ENCODE measurements at places on chromosomes 1 and 21. TPM values are rescaled to one million over a fixed set of nuclear protein-coding genes. Genes with fewer than 3 reads are reported as not detected.
A peak's percentile ranks its signal among the peaks of the same experiment; 100 is the strongest.

Gene GJB4
- total RNA-seq: not detected

Gene LRRC53
- not detected for total RNA-seq

Gene PLA2G2A
- not detected for total RNA-seq

Gene GJB5
- total RNA-seq: 0.41 TPM

- peaks cover 7% of the 10 kb centered on the region for H3K4me1 ChIP-seq
- H3K36me3 ChIP-seq: no peaks in the 10 kb centered on the region
- peak overlapping the region; percentile 92 for H3K27ac ChIP-seq
- H3K27me3 ChIP-seq: no peaks in the 10 kb centered on the region
Observed at GRCh38 chr1:35032384-35032739, 617 bp upstream of the ZMYM6 start.

DNA sequence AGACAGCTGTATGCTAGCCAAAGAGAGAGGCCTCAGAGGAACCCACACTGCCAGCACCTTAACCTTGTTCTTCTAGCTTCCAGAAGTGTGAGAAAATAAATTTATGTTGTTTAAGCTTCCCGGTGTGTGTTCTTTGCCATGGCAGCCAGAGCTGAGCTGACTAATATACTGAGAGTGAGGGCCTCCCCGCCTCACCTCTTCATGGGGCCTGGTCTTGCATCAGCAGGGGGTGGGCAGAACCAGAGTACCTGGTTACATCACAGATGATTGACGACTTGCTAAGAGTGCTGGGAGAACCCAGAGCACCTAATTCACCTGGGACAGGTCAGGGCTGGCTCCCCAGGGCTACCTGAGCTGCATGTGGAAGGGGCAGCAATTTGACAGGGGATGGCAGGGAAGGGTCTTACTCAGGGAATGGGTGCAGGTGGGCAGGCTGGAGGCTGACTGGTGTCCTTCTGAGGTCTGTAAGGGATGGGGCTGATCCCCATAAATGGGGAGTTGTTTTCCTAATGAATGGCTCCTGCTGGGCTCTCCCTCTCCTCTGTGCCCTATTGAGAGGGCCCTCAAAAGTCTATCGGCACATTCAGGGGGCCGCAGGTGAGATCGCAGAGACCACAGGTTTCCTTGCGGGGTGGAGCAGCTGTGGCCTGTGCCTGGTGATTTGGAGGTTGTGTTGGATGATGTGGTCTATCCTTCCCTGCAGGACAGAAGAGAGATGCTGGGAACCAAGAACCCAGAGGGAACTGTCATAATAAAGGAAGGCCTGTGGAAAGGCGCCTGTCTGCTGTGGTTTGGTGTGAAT, 60.6 kb upstream of the ETV3 start:
- no peaks in the 10 kb centered on the region for H3K4me1 ChIP-seq
- peaks cover 8% of the 10 kb centered on the region for H3K27me3 ChIP-seq
- no peak for DNase-seq
- no peaks in the 10 kb centered on the region for H3K36me3 ChIP-seq
- no peak overlapping the region for H3K4me3 ChIP-seq
- no peak overlapping the region for H3K27ac ChIP-seq

DNA sequence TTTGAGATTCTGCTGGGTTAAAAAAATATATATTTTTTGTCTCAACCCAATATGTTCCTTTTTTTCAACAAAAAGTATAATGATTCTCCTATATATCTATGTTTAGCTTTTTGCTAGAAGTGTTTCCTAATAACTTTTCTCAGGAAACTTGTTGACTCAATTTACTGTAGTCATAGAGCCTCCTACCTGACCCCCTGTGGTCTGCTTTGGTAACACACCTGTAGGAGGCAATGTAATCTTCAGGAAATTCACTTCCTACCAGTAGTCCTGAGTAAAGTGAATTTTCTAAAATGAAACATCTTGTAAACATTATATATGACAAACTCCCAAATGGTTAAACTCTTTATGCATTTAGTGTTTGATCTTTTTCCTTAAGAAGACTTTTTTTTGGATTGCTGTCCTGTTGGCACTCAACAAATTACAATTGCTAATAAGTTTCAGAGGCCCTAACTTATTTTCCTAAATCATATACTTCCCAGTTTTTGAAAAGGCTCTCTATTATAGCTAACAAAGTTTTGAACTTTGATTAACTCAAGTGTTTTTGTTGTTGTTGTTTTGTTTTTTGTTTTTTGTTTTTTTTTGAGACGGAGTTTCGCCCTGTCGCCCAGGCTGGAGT, 118.3 kb downstream of the OLFML2B start:
- peaks cover 3% of the 10 kb centered on the region for H3K4me1 ChIP-seq
- no peaks in the 10 kb centered on the region for H3K27me3 ChIP-seq
- no peak for DNase-seq
- no peaks in the 10 kb centered on the region for H3K36me3 ChIP-seq

GRCh38 chr1:66176012-66176715, 357.8 kb upstream of the SGIP1 start:
- no peaks in the 10 kb centered on the region for H3K27me3 ChIP-seq
- H3K36me3 ChIP-seq: no peaks in the 10 kb centered on the region
- no peak overlapping the region for H3K4me3 ChIP-seq
- H3K4me1 ChIP-seq: no peaks in the 10 kb centered on the region
- no peak overlapping the region for H3K27ac ChIP-seq

DNA sequence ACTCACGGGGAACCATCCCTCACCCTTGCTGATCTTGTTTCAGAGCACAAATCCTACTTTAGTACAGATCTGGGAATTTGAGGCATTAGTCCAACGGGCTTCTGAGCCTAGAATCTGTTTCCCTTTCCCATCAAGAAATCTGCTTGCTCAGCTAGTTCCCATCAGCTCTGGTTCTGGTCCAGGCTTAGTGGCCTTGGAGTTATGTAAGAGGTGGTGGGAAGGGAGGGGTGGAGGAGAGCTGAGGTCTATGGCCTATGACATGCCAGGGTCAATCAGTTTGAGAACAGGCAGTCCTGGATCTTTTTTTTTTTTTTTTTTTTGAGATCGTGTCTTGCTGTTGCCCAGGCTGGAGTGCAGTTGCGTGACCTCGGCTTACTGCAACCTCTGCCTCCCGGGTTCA, 4.1 kb downstream of the GSTM1 start:
- H3K4me1 ChIP-seq: no peaks in the 10 kb centered on the region
- peak; percentile 50 for DNase-seq
- no peak overlapping the region for H3K27ac ChIP-seq
- H3K27me3 ChIP-seq: no peaks in the 10 kb centered on the region
- no peak overlapping the region for H3K4me3 ChIP-seq

DNA sequence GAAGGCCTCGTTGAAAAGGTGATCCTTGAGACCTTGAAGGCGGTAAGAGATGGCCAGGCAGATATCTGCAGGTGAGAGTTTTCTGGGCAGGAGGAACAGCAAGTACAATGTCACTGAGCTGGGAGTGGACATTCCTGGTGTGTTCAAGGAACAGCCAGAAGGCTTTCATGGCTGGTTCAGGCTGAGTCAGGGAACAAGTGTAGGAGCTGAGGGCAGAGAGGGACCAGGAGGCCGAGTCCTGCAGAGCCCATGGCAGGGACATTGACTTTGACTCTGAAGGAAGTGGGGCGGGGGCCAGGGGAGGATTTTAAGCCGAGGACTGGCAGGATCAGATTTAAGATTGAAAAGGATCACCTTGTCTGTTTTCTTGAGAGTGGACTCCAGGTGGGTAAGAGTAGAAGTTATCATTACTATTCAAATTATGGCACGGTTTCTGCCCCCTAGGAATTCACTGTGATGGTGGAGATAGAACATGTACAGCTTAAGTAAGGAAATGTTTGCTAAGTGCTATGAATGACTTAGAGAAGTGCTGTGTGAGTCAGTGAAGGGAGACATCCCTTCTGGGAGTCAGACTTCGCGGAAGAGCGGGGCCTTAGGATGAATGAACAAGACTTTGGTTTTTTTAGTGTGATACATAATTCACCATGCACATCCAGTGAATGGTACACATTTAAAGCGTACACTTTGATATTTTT, 202.3 kb downstream of the KIF26B start:
- no peak overlapping the region for H3K4me3 ChIP-seq
- H3K27me3 ChIP-seq: no peaks in the 10 kb centered on the region
- DNase-seq: no peak
- H3K4me1 ChIP-seq: no peaks in the 10 kb centered on the region
- H3K36me3 ChIP-seq: no peaks in the 10 kb centered on the region
- no peak overlapping the region for H3K27ac ChIP-seq

- H3K36me3 ChIP-seq: no peaks in the 10 kb centered on the region
- peaks cover 7% of the 10 kb centered on the region for H3K4me1 ChIP-seq
- H3K4me3 ChIP-seq: no peak overlapping the region
- no peak overlapping the region for H3K27ac ChIP-seq
Observed at GRCh38 chr1:22074803-22075202, 22.3 kb downstream of the CDC42 start.

Data from uterus (tissue), 4 donors.